DMS 273 treated with DMSO at 0.1 percent for 48 hours (cell line): ENCODE measurements at places on chromosomes 16 and 17.

- DNase-seq = no peak
Measured at GRCh38 chr16:81008505-81008789, 1.4 kb downstream of the CENPN start.

- DNase-seq = no peak
Measured at GRCh38 chr17:75205793-75206163, 299 bp downstream of the NUP85 start.

DNA sequence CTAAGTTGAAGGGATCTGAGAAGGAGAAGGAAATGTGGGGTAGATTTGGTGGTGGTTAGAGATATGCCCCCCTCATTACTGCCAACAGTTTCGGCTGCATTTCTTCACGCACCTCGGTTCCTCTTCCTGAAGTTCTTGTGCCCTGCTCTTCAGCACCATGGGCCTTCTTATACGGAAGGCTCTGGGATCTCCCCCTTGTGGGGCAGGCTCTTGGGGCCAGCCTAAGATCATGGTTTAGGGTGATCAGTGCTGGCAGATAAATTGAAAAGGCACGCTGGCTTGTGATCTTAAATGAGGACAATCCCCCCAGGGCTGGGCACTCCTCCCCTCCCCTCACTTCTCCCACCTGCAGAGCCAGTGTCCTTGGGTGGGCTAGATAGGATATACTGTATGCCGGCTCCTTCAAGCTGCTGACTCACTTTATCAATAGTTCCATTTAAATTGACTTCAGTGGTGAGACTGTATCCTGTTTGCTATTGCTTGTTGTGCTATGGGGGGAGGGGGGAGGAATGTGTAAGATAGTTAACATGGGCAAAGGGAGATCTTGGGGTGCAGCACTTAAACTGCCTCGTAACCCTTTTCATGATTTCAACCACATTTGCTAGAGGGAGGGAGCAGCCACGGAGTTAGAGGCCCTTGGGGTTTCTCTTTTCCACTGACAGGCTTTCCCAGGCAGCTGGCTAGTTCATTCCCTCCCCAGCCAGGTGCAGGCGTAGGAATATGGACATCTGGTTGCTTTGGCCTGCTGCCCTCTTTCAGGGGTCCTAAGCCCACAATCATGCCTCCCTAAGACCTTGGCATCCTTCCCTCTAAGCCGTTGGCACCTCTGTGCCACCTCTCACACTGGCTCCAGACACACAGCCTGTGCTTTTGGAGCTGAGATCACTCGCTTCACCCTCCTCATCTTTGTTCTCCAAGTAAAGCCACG is 28.3 kb downstream of the STH start:
- peak; percentile 34 for DNase-seq

DNA sequence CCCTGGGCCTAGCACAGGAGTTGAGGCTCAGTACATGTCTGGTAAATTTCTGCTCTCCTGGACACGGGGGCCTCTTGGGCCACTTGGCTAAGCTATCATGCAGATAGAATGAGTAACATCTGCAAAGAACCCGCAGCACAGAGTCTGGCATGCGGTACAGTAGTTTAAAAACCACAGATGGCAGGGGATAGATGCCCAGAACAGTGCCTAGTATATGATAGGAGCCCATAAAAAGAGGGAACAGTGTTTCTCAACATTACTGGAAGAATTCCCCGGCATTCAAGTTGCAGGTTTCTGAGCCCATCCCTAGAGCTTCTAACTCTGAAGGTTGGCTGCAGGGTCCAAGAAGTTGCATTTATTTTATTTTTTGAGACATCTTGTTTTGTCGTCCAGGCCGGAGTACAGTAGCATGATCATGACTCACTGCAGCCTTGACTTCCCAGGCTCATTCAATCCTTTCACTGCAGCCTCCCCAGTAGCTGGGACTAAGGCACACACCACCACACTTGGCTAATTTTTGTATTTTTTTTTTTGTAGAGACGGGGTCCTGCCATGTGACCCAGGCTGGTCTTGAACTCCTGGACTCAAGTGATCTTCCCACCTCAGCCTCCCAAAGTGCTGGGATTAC is 5.8 kb downstream of the CDIPT start:
- peak; percentile 11 for DNase-seq

- no peak for DNase-seq
Measured at GRCh38 chr17:43588664-43589435, 42.7 kb upstream of the ETV4 start.

- no peak for DNase-seq
Measured at GRCh38 chr17:45200701-45201100, 21.0 kb upstream of the FMNL1 start.

- no peak for DNase-seq
Measured at GRCh38 chr17:80621997-80622357, 77.3 kb downstream of the RPTOR start.

- DNase-seq = no peak
Measured at GRCh38 chr17:79658811-79659207, 48.0 kb upstream of the RBFOX3 start.

DNA sequence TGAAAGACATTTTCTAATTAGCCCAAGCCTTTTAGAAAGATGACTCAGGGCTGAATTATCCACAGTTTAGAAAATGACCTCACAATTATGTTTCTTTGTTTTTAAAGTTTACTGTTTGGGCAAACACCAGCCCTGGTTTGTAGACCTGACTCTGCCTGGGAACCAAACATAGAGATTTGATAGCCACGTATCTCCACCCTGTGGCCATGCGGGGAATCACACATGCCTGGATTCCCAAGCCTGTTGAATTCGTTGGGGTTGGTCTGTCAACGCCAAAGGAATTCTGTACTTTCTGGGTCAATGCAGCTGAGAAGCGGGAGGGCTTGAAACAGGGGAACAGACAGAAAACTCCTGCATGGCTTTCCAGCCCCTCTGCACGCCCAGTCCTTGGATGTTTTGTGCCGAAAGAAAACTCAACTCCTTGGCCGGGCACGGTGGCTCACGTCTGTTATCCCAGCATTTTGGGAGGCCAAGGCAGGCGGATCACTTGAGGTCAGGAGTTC is 26.9 kb downstream of the CD300A start:
- no peak for DNase-seq

- no peak for DNase-seq
Measured at GRCh38 chr16:20674684-20675487, 22.6 kb downstream of the ACSM1 start.

- DNase-seq = no peak
Measured at GRCh38 chr16:86443508-86444147, 66.7 kb upstream of the FOXF1 start.

GRCh38 chr16:78176435-78176834 is 77.0 kb downstream of the WWOX start:
- no peak for DNase-seq

GRCh38 chr17:7307686-7308624 is 527 bp downstream of the EIF5A start:
- no peak for DNase-seq

DNA sequence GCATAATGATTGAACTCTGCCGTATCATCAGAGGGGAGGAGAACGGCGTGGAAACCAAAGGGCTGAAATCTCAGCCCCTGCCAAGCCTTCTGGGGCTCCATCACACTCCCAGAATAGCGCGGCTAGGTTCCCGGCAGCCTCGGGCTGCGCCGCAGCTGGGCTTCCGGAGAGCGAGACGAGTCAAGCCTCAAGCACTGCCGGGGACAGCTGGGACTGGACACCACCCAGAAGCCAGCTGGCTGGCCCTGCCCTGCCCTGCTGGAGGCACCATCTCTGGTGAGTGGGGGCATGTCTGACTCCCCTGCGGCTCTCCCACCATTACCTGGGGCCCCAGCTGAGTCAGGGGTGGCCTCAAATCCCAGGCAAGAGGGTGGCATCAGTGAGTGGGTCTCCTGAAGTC is 7.2 kb upstream of the GPRC5C start:
- DNase-seq = no peak

GRCh38 chr17:79862238-79862637 is 23.0 kb upstream of the CBX4 start:
- DNase-seq = no peak

GRCh38 chr16:81615411-81615810 is 163.7 kb upstream of the PLCG2 start:
- no peak for DNase-seq

DNA sequence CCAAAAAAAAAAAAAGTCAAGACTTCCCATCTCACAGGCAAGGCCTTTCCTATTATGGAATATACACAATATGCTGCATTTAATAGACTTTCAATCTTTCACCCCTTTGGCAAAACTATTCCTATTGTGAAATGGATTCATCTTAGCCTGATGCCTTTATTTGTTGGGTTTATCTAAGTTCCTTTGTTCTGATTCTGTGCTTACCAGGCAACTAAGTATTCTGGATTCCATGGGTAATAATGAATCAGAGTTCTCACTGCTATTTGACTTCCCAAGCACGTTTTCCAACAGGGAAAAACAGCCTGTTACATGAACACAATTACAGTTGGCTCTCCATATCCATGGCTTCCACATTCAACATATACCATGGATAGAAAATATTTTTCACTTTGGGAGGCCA is 135.5 kb downstream of the MYO1D start:
- DNase-seq = no peak

- no peak for DNase-seq
Measured at GRCh38 chr16:13245713-13246377, 344.4 kb downstream of the SHISA9 start.

DNA sequence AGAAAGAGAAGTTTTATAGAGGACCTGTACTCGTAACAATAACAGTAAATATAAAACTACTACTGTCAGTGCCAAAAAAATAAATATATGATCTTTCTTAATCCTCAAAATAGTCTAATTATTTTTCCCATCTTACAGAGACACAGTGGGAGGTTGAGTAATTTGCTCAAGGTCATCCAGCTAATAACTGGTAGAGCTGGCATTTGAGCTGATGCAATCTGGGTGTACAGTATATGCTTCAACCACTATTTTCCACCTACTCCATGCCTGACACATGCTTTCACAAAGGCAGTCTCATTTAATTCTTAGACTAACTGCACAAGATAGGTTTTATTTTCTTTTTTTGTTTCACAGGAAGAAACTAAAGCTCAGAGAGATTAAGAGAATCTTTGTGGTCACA is 33.6 kb downstream of the PIGL start:
- DNase-seq = no peak

DNA sequence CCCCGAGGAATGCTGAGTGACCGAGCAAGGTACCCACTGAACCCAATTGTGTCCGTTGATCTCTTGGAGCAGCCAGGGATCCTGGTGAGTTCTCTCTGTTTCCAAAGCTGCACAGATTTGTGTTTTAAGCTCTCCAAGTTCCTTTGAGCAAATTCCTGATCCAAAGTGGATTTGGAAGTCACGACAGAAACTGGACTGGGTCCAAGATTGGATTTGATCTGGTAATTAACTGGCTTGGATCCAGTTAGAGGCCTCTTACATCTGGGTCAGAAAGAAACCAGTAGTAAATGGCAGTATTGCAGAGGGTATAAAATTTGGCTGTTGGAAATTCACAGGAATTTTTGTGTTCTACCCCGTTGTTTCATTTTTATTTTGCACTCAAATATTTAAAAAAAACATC is 119.5 kb downstream of the PMP22 start:
- DNase-seq = no peak

- no peak for DNase-seq
Measured at GRCh38 chr17:9217151-9218056, 196.1 kb downstream of the NTN1 start.

- DNase-seq = no peak
Measured at GRCh38 chr17:81518785-81519283, 6.2 kb upstream of the ACTG1 start.

- no peak for DNase-seq
Measured at GRCh38 chr17:32854207-32854606, 22.7 kb downstream of the MYO1D start.
